ENCODE measurements at places on chromosomes 3 and 15. TPM values are rescaled to one million over a fixed set of nuclear protein-coding genes. Genes with fewer than 3 reads are reported as not detected.

Gene CA12
- 33.7 TPM for total RNA-seq

GRCh38 chr3:46089237-46090011 is 62.1 kb upstream of the XCR1 start:
- peak; percentile 93 for DNase-seq
- H3K27ac ChIP-seq, result no peak overlapping the region
- H3K36me3 ChIP-seq, result no peaks in the 10 kb centered on the region
- H3K27me3 ChIP-seq, result 0 out of 2 replicates have a peak, but pooled peaks cover 2% of the 10 kb centered on the region

DNA sequence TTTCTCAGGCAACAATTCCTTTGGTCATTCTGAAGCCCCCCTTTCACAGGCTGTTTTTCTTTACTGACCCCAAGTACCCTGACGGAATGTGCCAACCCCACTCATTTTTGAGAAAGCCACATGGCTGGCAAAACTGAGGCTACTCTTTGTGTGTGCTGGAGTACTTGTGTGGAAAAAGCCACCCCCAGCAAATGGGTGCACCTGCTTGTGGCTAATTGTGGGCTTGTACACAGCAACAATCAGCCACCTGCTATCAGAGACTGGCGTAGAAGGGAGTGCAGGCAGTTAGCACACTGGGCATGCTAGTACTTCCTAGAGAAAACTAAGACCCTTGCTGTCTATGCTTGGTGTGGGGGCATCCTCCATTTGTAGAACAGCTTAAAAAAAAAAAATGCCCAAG is 110.1 kb upstream of the LMOD3 start:
- no peaks in the 10 kb centered on the region for H3K4me1 ChIP-seq
- H3K27ac ChIP-seq, result no peak overlapping the region
- DNase-seq, result no peak
- peaks cover 22% of the 10 kb centered on the region for H3K27me3 ChIP-seq
- no peak overlapping the region for H3K4me3 ChIP-seq
- H3K36me3 ChIP-seq, result no peaks in the 10 kb centered on the region

DNA sequence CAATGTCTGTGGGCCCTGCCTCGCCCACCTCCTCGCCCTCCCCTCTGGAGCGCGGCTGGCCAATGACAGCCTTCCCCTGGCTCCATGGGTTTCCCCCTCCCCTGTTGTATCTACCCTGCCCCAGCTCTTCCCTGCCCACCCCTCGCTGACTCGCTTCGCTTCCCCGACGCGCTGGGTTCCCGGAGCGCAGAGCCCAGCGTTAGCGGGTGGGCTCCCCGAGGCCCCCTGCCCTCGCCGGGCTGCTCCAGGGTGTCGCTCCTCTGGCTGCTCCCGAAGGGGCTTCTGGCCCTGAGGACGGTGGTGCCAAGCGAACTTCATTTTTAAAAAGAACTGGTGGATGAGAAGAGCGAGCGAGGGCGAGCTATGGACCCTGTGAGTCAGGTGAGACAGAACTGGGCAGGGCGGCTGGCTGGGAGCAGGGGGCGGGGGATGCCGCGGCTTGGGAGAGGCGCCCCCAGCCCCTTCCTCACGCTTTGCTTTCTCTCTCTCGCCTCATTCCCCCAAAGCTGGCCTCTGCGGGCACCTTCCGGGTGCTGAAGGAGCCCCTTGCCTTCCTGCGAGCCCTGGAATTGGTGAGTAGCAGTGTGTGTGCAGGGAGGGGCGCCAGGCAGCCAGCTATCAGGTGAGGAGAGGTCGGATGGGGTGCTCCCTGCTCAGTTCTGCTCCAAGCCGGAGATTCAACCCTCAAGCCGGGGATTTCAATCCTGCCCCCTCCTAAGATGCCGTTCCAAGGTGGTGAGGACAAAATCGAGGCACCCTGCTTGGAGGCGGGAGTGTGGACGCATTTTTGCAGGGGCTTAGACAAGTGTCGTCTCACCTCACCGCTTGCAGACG is at the start of gene SYNPR:
TSS of gene SYNPR (plus strand) at position 138 of the 834 bp plus-strand sequence.
- H3K4me3 ChIP-seq, result no peak within 1 kb of the TSS
- H3K27ac ChIP-seq, result no peak within 1 kb of the TSS
- peaks cover 3% of the 10 kb centered on the region for H3K27me3 ChIP-seq
- H3K4me1 ChIP-seq, result no peaks in the 10 kb centered on the region
- no peak for DNase-seq

Gene FBXW12
- not detected for total RNA-seq

Gene SLC24A5
- not detected for total RNA-seq

GRCh38 chr3:12135029-12135657 is 23.6 kb downstream of the TIMP4 start:
- DNase-seq, result peak; percentile 64
- no peak overlapping the region for H3K27ac ChIP-seq
- no peaks in the 10 kb centered on the region for H3K36me3 ChIP-seq
- no peaks in the 10 kb centered on the region for H3K4me1 ChIP-seq
- peaks cover 24% of the 10 kb centered on the region for H3K27me3 ChIP-seq
- H3K4me3 ChIP-seq, result no peak overlapping the region

Gene FBN1
- total RNA-seq, result 283 TPM

Gene UBAP1L
- total RNA-seq, result 0.28 TPM

DNA sequence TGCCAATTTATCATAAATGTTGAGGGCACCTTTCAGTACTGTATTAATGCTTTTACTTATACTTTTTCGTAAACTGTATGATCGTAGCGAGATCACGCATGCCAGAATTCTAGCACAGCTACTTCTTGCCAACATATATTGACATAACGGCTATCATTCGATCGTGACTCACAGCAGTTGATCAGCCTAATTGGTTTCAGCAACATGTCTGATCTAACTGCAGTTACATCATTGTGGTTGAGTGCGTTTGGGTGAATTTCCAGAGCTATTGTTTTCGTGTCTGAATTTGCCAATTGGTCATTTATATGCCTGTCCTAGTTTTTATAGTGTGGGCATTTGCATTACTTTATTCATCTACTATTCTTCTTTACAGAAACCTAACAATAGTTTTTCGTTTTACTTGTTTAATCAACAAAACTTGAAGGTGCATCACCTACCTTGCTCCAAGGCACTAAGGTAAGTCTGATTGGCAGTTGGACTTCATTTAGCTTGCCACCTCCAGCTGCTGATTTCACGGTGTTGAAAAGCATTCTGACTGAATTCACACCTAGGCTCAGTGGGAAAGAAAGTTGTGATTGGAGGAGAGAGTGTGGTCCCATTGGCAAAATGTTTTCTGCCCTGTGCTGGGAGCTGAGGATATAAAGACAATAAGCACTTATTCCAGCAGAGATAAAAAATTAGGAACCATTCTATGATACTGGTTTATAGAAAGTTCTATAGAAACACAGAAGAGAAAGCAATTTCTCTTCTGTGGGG is 120.9 kb upstream of the RGMA start:
- H3K4me3 ChIP-seq, result no peak overlapping the region
- no peak for DNase-seq
- H3K27ac ChIP-seq, result no peak overlapping the region
- H3K4me1 ChIP-seq, result no peaks in the 10 kb centered on the region

- H3K4me1 ChIP-seq, result no peaks in the 10 kb centered on the region
- no peaks in the 10 kb centered on the region for H3K27me3 ChIP-seq
- no peak for DNase-seq
- H3K36me3 ChIP-seq, result no peaks in the 10 kb centered on the region
- no peak overlapping the region for H3K27ac ChIP-seq
- no peak overlapping the region for H3K4me3 ChIP-seq
These were observed 106.3 kb upstream of the ZBED2 start for GRCh38 chr3:111701292-111701906.

- no peak overlapping the region for H3K4me3 ChIP-seq
- peaks cover 2% of the 10 kb centered on the region for H3K4me1 ChIP-seq
- no peaks in the 10 kb centered on the region for H3K36me3 ChIP-seq
- DNase-seq, result peak; percentile 20
- no peak overlapping the region for H3K27ac ChIP-seq
- H3K27me3 ChIP-seq, result 0 out of 2 replicates have a peak, but pooled peaks cover 3% of the 10 kb centered on the region
These were observed 15.4 kb downstream of the HHLA2 start for GRCh38 chr3:108311797-108312196.

DNA sequence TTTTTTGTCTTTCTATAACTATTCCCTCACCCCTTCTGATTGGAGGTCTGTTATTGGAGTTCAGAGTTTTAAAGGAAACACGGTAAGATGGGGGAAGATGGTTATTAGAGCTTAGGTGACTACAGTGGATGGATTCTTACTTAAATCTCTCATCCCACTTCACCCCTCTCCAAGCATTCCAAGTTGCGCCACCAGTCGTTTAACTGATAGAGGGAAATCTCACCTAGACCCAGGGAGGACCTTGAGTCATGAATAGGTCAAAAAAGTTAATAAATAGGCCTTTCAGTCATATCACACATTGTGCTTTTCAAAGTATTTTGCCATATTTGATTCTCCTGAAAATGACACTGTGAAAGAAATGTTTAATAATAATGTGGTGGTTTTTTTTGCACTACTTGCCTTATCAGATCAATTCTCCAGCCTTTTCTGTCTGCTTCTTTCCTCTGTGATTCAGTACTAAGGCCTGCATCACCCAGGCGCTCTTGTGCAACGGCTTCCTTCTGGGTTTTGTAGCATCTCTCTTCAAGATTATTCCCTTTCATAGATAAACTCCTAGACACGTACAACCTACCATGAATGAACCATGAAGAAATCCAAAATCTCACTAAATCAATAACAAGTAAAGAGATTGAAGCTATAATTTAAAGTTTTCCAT is 100.4 kb upstream of the TGFBR2 start:
- DNase-seq, result peak; percentile 41
- H3K27ac ChIP-seq, result no peak overlapping the region
- H3K4me3 ChIP-seq, result no peak overlapping the region
- no peaks in the 10 kb centered on the region for H3K36me3 ChIP-seq
- H3K27me3 ChIP-seq, result no peaks in the 10 kb centered on the region
- peaks cover 4% of the 10 kb centered on the region for H3K4me1 ChIP-seq

DNA sequence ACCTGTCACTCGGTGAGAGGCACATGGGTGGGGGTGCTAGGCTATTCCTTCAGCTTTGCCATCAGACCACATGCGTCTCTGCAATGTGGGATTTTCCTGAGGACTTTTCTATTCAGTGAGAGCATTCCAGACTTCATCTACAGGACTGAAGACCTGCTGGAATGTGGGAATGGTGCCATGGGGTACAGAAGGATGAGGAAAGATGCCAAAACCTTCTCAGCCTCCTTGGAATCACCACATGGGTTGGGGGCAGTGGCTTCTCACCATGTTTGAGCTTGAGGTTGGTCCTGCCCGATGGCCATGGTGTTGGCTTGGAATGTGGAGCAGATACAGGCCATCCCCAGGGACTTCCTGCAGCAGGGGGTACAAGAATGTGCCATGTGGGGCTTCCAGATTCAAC is 80.9 kb upstream of the KLF13 start:
- H3K4me1 ChIP-seq, result no peaks in the 10 kb centered on the region
- no peak overlapping the region for H3K4me3 ChIP-seq
- DNase-seq, result no peak
- H3K36me3 ChIP-seq, result no peaks in the 10 kb centered on the region

GRCh38 chr3:48960841-48961413 is 29.1 kb upstream of the P4HTM start:
- no peak overlapping the region for H3K4me3 ChIP-seq
- H3K4me1 ChIP-seq, result peaks cover 2% of the 10 kb centered on the region

GRCh38 chr3:101530686-101531047 is 17.7 kb upstream of the SENP7 start:
- no peak overlapping the region for H3K27ac ChIP-seq
- no peaks in the 10 kb centered on the region for H3K27me3 ChIP-seq
- H3K4me3 ChIP-seq, result no peak overlapping the region

- H3K4me3 ChIP-seq, result no peak overlapping the region
- no peaks in the 10 kb centered on the region for H3K36me3 ChIP-seq
- no peak overlapping the region for H3K27ac ChIP-seq
- H3K27me3 ChIP-seq, result no peaks in the 10 kb centered on the region
- peak; percentile 37 for DNase-seq
These were observed 746.4 kb upstream of the NR2F2 start for GRCh38 chr15:95584088-95584487.

GRCh38 chr3:187999821-188000220 is 154.1 kb upstream of the LPP start:
- no peak for DNase-seq
- no peak overlapping the region for H3K4me3 ChIP-seq

- H3K4me1 ChIP-seq, result peaks cover 21% of the 10 kb centered on the region
- peak; percentile 88 for DNase-seq
- H3K27ac ChIP-seq, result peak overlapping the region; percentile 94
These were observed 215.3 kb upstream of the CGNL1 start for GRCh38 chr15:57160823-57161560.

- H3K27ac ChIP-seq, result no peak overlapping the region
- H3K4me3 ChIP-seq, result no peak overlapping the region
- peaks cover 9% of the 10 kb centered on the region for H3K4me1 ChIP-seq
- H3K27me3 ChIP-seq, result no peaks in the 10 kb centered on the region
- DNase-seq, result peak; percentile 34
- no peaks in the 10 kb centered on the region for H3K36me3 ChIP-seq
These were observed 522.3 kb upstream of the CFAP20DC start for GRCh38 chr3:59572106-59572505.

DNA sequence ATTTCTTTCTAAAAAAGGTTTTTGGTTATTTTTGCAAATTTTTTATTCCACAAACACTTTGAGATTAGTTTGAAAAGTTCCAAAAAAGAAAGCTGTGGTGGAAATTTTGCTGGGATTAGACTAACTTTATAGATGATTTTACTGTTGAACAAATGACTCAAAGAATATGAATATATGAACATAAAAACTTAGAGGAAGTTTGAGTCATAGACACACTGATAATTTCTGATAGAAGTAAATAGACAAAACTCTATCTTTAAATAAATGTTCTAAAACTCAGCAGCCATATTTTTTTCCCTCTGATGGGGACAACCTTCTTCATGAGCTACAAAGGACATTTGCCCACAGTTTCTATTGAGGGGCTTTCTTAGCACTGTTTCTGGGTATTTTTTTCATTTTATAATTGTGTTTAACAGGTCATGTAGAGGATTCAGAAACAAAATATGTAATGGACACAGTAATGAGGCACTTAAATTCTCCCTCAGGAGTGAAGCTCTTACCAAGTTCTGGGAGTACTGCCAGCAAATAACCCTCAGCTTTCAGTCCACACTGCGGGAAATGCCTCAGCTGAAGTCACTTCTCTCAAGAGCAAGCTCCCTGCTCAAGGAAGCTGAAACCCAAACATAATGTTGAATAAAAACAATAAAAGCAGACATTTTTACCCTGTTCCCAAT is 157.6 kb downstream of the NFKBIZ start:
- peaks cover 3% of the 10 kb centered on the region for H3K4me1 ChIP-seq
- H3K27me3 ChIP-seq, result no peaks in the 10 kb centered on the region
- no peak overlapping the region for H3K27ac ChIP-seq
- H3K4me3 ChIP-seq, result no peak overlapping the region
- no peaks in the 10 kb centered on the region for H3K36me3 ChIP-seq

GRCh38 chr3:196931828-196932587 is 10.3 kb downstream of the NCBP2 start:
- no peak overlapping the region for H3K27ac ChIP-seq
- DNase-seq, result no peak
- peaks cover 42% of the 10 kb centered on the region for H3K36me3 ChIP-seq
- no peaks in the 10 kb centered on the region for H3K27me3 ChIP-seq
- H3K4me3 ChIP-seq, result no peak overlapping the region

DNA sequence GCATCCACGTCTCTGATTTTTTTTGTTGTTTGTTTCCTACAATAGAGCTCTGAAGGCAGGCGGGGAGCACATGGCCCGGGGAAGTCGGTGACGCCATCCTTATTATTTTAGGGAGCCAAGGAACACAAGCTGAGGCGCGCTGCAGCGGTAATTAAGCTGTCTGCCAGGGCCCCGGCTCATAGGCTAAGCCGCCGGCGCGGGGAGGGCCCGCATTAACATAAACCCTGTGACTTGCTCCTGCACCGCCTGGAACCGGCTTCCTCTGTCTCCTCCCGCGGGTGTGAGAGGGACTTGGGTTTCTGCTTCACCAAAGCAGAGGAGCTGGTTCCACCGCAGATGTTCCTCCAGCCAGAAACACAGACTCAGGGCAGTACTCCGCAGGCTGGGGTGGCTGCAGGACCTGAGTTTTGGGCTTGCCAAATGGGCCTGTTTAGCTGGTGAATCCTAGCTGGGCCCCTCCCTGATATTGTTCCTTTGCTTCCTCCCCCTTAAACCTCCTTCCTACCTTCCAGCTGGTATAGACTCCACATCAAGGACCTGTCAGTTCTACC is 25.3 kb downstream of the ANP32A start:
- H3K4me3 ChIP-seq, result no peak overlapping the region
- H3K27ac ChIP-seq, result no peak overlapping the region
- no peaks in the 10 kb centered on the region for H3K27me3 ChIP-seq
